Fibroblast of skin of right biceps (primary cell): ENCODE measurements at places on chromosomes 4 and X.

DNA sequence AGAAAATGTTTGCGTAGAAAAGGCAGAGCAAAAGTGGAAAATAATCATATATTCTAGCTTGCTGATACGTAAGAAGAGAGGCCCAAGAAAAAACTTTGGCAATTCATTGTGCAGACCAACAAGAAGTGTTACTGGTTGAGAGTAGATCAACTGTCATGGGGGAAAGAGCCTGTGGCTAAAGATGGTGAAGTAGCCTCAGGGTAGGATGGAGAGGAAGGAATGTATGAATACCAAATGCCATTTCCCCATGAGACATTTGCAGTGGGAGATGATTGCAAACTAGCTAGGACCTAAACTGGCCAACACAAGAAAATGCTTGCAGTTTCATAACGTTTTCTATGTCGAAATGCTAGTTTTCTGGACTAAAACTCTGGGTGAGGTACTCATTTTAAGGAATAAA, 47.7 kb upstream of the ADGRL3 start:
- no peak for DNase-seq

- no peak for DNase-seq
Measured at GRCh38 chrX:114210879-114211278, 373.0 kb upstream of the HTR2C start.

- DNase-seq = no peak
Measured at GRCh38 chr4:1796486-1797204, 3.6 kb downstream of the FGFR3 start.

DNA sequence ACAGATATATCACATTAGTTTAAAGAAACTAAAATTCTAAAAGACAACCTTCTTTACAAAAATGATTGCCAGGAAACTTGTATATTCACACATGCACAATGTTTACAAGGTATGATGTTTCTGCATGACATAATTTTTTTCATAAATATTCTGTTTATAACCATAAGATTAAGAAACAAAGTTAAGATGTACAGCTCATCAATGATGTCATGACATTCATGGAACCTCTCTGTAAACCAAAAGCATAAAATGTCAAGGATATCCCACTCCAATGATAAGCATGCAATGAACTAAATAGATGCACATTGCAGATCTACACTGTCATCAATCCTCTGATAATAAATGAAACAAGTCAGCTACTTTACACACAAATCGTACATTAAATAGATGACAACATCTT, 136.0 kb downstream of the MAB21L2 start:
- no peak for DNase-seq

DNA sequence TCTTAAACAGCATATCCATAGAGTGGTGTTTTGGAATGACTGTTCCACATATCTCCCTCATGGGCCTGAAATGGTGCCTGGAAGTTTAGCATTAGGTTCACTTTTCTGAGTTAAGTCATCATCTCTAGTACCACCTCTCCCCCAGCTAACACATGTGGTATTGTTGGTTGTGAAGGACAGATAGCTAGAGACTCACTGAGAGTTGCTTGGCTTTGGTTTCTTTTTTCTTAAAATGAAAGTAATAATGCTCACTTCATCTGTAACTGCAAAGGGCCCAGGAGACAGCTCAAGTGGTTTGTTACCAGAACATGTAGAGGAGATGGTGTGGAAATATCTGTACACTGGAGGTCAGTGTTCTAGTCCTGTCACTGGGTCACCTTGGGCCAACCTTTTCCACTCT, 90.9 kb downstream of the EFNB1 start:
- DNase-seq = no peak

DNA sequence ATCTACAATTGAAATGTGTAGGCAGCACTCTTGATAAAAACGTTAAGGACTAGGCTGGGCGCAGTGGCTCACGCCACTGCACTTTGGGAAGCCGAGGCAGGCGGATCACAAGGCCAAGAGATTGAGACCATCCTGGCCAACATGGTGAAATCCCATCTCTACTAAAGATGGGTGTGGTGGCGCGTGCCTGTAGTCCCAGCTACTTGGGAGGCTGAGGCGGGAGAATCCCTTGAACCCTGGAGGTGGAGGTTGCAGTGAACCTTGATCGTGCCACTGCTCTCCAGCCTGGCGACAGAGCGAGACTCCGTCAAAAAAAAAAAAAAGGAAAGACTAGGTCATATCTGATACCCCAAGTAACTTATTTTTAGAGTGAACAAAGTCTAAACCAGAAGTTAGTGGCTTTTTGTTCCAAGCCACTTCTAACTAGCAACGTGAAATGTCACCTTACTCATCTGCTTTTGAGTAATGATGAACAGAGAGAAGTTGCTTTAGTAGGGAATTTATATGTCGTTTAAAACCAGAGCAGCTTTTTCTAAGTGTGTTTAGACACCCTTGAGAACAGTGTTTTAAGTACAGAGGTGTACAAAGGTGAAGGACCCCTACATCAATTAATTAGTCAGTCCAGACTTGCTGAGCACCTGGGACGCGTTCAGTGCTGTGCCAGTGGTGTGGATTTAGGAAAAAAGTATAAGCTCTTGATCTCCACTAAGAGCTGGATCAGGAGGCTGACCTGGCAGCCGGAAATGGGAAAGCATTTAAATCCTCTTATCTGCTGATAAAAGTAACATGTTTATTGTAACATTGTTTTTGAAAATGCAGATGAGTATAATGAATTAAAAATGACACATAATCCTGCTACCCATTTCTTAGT, 23.5 kb downstream of the SPRY1 start:
- DNase-seq = no peak

DNA sequence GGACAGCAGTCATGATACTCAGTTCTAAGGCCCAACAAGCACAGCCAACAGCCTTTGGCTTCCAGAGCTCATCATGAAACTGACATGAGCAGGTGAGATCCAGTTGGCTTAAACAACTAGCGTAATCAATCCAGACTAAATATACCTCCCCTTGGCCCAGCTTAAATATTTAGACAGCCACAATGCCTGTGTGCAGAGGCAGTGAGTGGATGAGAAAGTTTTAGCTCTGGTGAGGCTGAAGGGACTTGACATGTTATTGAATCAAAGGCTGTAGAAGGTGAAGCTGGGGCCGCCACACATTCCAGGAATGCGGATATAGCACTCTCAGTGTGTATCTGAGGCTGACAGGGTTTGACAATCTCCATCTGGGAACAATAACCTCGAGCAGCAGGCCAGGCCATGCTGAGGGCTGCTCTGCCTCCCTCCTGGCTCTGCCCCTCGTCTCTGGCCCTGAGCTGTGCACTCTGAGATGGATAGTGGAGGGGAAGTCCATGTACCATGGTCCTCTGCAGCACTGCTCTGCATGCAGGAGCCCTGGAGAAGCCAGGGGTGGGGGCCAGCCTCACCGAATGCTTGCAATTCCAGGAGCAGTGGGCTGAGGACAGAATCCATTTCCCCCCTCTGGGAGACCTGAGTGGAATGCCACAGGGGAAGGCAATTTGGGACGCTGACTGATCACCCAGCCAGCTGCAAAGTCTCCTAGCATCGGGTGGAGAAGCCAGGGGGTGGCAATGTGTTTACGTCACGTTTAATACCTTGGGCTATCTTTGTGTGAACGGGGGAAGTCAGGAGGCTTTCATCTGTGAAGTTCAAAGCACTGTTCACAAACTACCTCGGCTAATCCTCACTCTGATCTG, 37.3 kb upstream of the RASL11B start:
- peak; percentile 79 for DNase-seq

GRCh38 chr4:91527056-91527455, 776.7 kb upstream of the GRID2 start:
- no peak for DNase-seq

- peak; percentile 43 for DNase-seq
Measured at GRCh38 chr4:100823066-100823992, 305.5 kb upstream of the EMCN start.
